ENCODE measurements at places on chromosomes 3 and 15. TPM values are rescaled to one million over a fixed set of nuclear protein-coding genes. Genes with fewer than 3 reads are reported as not detected.

The LRRC31 gene
- total RNA-seq: not detected

The MAPKAPK3 gene
- 31.1 TPM for total RNA-seq

The SLC7A14 gene
- not detected for total RNA-seq

GRCh38 chr3:186219211-186219638, 110.3 kb upstream of the ETV5 start:
- no peaks in the 10 kb centered on the region for H3K27me3 ChIP-seq
- no peak for DNase-seq
- H3K4me1 ChIP-seq: peaks cover 28% of the 10 kb centered on the region
- H3K4me3 ChIP-seq: no peak overlapping the region

- peaks cover 2% of the 10 kb centered on the region for H3K36me3 ChIP-seq
- H3K4me3 ChIP-seq: no peak overlapping the region
- H3K4me1 ChIP-seq: peaks cover 90% of the 10 kb centered on the region
- no peak for DNase-seq
Observed at GRCh38 chr15:78880813-78881212, 8.1 kb downstream of the MORF4L1 start.

The C2CD4B gene
- 8.0 TPM for total RNA-seq

The CP gene
- 64.0 TPM for total RNA-seq

GRCh38 chr15:59738676-59739075, 49.6 kb upstream of the BNIP2 start:
- H3K27ac ChIP-seq: no peak overlapping the region
- H3K27me3 ChIP-seq: no peaks in the 10 kb centered on the region
- H3K4me1 ChIP-seq: no peaks in the 10 kb centered on the region
- H3K4me3 ChIP-seq: no peak overlapping the region
- no peak for DNase-seq
- no peaks in the 10 kb centered on the region for H3K36me3 ChIP-seq

DNA sequence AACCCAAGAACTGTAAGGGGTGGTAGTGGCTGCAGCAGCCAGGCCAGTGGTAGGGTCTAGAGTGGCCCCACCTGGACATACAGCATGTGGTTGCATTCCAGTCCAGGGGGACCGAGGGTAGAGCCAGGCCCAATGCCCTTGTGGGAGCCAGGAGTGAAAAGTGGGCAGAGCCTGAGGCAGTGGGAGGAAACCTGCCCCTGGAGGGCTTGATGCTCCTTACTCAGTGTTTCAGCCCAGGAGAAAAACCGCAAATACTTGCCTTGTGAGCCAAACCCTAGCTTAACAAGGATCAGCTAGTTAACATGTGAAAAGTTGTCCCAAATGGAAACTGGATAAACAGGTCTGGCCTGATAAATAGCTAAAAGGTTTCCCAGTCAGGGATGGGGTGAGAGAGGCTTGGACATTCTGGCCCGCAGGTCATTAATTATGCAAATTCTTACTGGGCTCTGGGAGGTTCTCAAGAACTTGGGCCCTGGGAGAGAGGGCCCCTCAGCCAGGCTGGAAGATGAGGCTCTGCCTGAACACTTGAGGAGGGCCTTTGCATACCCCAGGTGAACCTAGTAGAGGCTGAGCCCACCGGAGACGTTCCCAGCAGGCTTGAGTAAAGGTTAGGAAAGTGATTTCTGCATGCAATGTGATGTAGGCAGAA, 222.1 kb downstream of the THSD4 start:
- no peak overlapping the region for H3K4me3 ChIP-seq
- peak overlapping the region; percentile 95 for H3K27ac ChIP-seq
- H3K36me3 ChIP-seq: no peaks in the 10 kb centered on the region
- H3K4me1 ChIP-seq: peaks cover 71% of the 10 kb centered on the region

The SSUH2 gene
- total RNA-seq: 0.14 TPM

DNA sequence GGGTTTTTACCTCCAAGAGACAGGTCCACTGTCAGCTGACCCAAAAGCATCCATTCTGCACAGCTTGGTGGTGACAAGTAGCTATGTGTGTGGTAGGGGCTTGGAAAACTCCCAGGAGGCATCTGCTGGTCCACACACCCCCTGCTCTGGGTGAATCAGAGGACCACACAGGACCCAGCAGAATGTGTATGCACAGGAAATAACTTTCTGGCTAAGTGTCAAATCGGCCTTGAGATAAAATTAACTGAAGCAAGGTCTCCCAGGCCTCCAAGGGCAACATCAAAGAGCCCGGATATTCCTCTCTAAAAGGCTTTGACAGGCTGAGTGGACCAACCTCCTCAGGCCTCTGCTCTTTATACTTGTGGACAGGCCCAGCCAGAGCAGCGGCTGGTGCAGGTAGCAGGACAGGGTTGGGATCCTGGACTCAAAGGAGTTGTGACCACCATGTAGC, 66.5 kb downstream of the CTNNB1 start:
- H3K27ac ChIP-seq: no peak overlapping the region
- H3K36me3 ChIP-seq: no peaks in the 10 kb centered on the region
- no peaks in the 10 kb centered on the region for H3K27me3 ChIP-seq

GRCh38 chr3:113601240-113601639, 68.9 kb downstream of the SIDT1 start:
- DNase-seq: no peak
- no peaks in the 10 kb centered on the region for H3K27me3 ChIP-seq
- no peak overlapping the region for H3K27ac ChIP-seq

DNA sequence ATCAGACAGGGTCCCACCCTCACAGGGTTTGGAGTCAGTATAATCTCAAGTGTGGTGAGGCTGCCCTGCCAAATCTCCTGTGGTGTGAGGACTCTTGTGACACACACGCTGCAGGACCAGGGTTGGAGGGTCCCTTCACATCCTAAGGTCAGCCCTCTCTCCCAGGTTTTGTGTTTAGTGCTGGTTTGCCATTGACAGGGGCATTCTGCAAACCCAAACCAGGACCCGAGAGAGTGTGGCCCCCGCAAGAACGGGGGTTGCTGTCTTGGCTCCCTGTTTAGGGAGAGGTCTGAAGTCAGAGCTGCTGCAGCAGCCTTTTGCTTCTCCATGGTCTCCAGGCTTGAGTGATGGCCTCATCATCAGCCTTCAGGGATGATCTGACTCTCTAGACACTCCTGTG, 14.7 kb downstream of the FAM107A start:
- no peak overlapping the region for H3K27ac ChIP-seq
- no peak for DNase-seq
- H3K36me3 ChIP-seq: no peaks in the 10 kb centered on the region
- no peaks in the 10 kb centered on the region for H3K4me1 ChIP-seq
- H3K4me3 ChIP-seq: no peak overlapping the region

The NMNAT3 gene
- total RNA-seq: 3.0 TPM

The AADAC gene
- total RNA-seq: not detected

DNA sequence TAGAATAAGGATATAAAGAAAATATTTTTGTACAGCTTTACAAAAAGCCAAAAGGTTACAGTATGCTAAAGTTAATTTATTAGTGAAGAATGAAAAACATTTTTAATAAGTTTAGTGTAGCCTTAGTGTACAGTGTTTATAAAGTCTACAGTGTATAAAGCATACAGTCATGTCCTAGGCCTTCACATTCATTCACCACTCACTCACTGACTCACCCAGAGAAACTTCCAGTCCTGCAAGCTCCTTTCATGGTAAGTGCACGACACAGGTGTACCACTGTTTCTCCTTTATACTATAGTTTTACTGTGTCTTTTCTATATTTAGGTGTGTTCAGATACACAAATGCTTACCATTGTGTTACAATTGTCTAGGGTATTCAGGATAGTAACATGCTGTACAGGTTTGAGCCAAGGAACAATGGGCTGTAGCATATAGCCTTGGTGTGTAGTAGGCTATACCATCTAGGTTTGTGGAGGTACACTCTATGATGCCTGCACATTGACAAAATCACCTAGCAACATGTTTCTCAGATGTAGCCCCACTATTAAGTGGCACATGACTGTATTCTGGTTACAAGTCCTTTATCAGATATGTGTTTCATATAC, 197.1 kb upstream of the KBTBD8 start:
- H3K36me3 ChIP-seq: no peaks in the 10 kb centered on the region
- H3K4me3 ChIP-seq: no peak overlapping the region
- H3K27ac ChIP-seq: no peak overlapping the region
- no peaks in the 10 kb centered on the region for H3K27me3 ChIP-seq
- DNase-seq: no peak

The CSTA gene
- not detected for total RNA-seq

The PRR20G gene
- total RNA-seq: not detected

The MCTP2 gene
- total RNA-seq: 15.7 TPM

The CKMT1B gene
- not detected for total RNA-seq

- H3K36me3 ChIP-seq: peaks cover 6% of the 10 kb centered on the region
- DNase-seq: no peak
- no peaks in the 10 kb centered on the region for H3K27me3 ChIP-seq
- peaks cover 4% of the 10 kb centered on the region for H3K4me1 ChIP-seq
- H3K27ac ChIP-seq: no peak overlapping the region
- H3K4me3 ChIP-seq: no peak overlapping the region
Observed at GRCh38 chr3:183044547-183045229, 54.6 kb downstream of the MCCC1 start.

The ARHGAP11A gene
- 0.92 TPM for total RNA-seq

The MYRIP gene
- 1.5 TPM for total RNA-seq

The ARGFX gene
- total RNA-seq: not detected

DNA sequence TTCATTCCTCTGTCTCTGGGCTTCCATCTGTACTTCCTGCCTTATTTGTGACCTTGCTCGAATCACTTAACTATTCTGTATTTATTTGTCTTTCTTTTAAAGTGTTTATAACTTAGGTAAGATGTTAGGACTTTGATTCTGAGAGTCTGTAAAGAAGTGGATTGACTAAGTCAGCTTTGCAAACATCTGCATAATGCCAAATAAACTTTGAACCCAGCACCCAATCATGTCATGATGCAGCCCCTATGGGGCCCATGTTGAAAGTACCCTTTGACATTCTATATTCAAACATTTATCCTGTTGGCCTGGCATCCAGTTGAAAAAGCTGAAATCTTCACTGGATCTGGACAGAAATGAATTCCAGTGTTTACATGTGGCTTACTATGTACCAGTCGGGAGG, 3.8 kb upstream of the MYRIP start:
- no peaks in the 10 kb centered on the region for H3K36me3 ChIP-seq
- no peak for DNase-seq
- peaks cover 12% of the 10 kb centered on the region for H3K4me1 ChIP-seq

GRCh38 chr3:195847055-195847950, 35.6 kb upstream of the MUC4 start:
- H3K4me3 ChIP-seq: no peak overlapping the region
- no peak overlapping the region for H3K27ac ChIP-seq
- H3K27me3 ChIP-seq: no peaks in the 10 kb centered on the region
- H3K4me1 ChIP-seq: no peaks in the 10 kb centered on the region

The GPR62 gene
- not detected for total RNA-seq

DNA sequence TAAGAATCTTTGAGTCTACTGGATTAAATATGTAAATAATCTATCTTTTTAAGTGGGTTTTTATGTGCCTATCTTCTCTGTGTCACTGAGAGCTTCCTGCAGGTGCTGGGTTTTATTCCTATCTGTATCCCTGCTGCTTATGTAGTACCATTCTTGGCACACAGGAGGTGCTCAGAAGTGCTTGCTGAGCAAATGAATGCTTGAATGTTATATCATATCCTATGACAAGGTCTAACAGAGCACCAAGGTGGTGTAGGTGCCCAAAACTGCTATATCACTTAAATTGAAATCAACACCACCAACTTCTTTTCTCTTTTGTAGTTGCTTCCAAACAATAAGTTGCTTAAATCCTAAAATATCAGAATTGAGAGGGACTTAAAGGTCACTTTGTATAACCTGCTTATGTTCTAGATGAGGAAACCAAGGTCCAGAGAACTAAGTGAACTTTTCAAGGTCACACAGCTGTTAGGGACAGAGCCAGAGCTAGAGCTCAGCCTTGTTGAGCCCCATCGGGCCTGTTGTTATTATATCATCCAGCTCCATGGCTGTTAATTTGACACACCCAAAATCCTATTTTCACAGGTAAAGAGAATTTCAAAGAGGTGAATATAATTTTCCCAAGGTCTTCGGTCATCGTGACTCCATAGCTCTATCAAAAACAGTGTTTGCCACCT, 46.0 kb downstream of the CCNL1 start:
- DNase-seq: no peak
- H3K4me1 ChIP-seq: no peaks in the 10 kb centered on the region
- H3K36me3 ChIP-seq: no peaks in the 10 kb centered on the region
- no peak overlapping the region for H3K27ac ChIP-seq

The BLOC1S6 gene
- total RNA-seq: 85.3 TPM

The RTP1 gene
- 0.27 TPM for total RNA-seq

The ZPLD1 gene
- not detected for total RNA-seq

The TRIM71 gene
- not detected for total RNA-seq

DNA sequence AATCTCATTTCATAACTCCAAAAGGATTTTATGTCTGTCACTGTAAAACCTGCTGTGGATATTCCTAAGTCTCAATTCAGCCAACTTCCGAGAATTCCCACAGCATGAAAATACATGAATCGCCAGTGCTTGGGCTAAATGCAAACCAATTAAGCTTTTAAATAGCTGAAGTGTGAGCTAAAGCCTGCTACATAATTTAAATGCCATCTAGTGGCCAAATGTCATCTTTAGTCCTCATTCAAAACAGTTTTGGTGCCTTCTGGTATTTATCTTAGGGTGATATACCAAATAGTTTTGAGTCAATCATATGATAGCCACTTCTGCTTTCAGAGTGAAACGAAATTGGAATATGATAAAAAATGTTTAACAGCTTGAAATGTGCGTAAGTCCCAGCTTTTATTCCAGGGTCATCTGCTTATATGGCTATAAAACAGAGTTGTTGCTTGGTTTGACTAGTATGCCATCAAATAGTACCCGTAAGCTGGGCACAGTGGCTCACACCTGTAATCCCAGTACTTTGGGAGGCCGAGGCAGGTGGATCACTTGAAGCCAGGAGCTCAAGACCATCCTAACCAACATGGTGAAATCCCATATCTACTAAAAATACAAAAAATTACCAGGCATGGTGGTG, 41.8 kb upstream of the CCNL1 start:
- H3K4me1 ChIP-seq: no peaks in the 10 kb centered on the region
- no peak overlapping the region for H3K27ac ChIP-seq
- H3K36me3 ChIP-seq: no peaks in the 10 kb centered on the region
- DNase-seq: no peak

DNA sequence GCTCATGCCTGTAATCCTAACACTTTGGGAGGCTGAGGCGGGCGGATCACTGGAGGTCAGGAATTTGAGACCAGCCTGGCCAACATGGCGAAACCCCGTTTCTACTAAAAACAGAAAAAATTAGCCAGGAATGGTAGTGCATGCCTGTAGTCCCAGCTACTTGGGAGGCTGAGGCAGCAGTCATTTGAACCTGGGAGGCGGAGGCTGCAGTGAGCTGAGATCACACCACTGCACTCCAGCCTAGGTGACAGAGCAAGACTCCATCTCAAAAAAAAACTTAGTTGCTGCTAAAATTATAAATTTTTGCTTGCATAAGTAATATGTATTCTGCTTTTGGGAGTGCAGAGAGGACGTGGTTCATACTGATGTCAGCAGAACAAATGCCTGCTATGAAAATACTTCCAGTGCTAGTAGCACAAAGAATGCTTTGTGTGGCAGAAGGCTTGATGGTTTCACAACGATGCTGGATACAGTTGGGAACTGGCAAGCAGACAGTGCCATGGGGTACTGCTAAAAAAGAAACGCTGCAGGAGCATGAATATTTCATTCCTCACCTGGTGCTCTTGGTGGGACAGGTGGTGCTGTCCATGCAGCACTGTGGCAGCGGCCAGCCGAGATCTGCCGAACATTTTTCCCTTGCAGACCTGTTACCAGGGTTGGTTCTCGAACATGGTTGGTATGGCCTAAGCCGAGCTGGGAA, 31.1 kb downstream of the FBXL22 start:
- DNase-seq: no peak
- H3K4me3 ChIP-seq: no peak overlapping the region
- H3K4me1 ChIP-seq: no peaks in the 10 kb centered on the region
- no peak overlapping the region for H3K27ac ChIP-seq

Measured in thoracic aorta (tissue), 2 donors.